GM12864 (cell line): ENCODE measurements at places on chromosomes 5 and 9.

DNA sequence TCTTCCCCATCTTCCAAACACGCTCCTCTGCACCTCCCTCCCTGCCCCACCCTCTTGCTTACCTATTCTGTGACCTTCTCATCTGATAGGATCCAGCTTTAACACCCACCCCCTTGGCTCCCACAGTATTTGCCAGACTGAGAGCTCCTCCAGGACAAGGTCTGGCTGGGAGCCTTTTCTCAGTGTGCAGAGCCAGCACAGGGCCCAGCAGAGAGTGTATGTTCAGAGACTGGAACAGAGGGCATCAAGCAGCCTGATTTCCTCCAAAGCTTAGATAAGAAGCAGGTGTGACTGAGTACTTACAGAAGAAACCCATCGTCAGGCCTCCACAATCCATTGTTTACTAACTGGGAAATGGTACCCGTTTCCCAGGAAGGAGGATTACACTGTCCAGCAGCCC lies 26.6 kb downstream of the LHX6 start:
- DNase-seq, result no peak

DNA sequence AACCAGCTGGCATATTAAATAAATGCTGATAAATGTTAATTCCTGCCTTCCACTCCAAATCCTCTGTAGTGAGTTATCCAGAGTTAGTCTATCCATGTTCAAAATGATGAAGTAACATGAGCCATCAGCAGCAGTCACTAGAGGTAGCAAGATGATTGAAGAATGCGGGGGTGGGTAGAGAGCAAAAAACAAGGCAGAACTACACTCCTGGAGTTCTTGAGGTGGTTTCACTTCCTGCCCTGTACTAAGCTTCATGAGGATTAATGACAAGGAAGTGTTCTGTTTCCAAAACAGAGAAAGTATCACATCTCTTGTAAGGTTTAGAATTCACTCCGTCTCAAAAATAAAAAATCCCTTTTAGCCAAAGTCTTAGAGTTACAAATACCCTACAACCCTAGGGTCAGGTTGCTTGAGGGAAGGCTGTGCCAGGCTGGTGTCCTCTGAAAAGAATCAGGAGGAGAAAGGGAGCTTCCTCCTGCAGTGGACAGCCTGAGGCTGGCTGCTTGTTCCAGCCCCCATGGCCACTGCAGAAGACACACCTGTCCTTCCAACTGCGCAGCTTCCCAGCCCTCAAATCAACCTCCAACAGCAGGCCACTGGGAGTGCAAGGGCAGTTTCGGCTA lies 180.2 kb downstream of the DENND1A start:
- peak; percentile 46 for DNase-seq

DNA sequence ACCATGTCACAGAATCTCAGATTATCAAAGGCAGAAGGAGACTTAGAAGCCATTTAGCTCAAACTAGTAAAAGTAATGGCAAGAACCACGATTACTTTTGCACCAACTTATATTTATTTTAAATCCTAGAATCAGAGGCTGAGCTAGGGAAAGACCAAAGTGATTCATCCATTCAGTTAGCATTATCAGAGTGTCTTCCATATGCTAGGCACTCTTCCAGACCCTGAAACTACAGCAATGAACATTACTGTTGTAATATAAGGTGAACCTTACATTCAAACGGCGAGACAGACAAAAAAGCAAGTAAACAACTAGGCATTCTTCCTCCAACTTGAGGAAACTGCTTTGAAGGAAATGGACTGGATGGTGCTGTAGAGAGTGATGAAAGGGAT lies 7.9 kb downstream of the PDE6A start:
- DNase-seq, result no peak

DNA sequence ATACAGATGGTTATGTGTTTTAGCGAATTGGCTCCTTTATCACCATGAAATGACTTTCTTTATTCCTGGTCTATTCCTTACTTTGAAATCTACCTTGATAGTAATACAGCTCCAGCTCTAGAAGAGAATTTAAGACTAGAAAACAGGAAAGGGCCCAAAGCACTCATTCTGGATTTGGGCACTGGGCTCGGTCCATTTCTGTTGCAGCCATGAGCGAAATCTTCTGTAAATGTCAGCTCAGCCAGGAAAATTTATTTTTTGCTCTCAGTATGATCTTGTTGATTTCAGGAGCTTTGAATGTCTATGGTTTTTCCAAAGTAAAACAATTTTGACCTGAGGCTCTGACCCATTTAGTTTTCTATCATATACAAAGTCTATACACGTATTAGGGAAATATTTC lies 104.1 kb downstream of the DIRAS2 start:
- no peak for DNase-seq

DNA sequence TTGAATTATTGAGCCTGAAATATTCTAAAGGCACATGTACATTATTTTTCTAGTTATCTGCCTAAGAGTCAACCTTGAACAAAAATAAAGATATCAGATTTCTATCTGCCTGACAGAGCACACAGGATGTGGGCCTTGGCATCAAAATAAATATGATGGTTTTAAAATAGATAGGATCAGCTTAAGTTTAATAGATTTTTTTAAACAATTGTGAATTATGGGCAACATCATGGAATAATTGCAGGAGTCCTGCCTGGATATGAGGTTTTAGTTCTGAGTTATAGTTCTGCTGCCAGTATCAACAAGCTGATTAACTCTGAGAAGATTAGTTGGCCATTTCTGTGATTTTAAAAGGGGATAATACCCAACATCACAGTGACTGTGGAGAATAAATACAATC lies 107.0 kb upstream of the PCA3 start:
- no peak for DNase-seq

DNA sequence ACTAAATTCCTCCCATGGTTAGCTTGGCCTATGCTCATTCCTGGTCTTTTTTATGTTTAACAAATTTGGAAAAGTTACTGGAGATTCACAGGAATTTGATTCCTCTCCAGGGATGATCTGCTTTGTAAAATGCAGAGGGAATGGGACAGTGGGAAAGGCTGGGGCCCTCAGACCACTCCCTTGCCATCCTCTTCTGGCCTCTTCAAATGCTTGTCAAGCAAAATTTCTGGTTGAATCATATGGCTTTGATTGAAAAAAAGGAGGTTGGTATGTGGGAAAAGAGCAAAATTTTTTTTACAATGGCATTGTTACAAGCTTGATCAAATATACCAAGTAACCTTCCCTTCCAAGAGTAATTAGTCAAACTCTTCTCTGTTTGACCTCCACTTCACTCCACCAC lies 225.1 kb downstream of the PIK3R1 start:
- DNase-seq, result no peak

DNA sequence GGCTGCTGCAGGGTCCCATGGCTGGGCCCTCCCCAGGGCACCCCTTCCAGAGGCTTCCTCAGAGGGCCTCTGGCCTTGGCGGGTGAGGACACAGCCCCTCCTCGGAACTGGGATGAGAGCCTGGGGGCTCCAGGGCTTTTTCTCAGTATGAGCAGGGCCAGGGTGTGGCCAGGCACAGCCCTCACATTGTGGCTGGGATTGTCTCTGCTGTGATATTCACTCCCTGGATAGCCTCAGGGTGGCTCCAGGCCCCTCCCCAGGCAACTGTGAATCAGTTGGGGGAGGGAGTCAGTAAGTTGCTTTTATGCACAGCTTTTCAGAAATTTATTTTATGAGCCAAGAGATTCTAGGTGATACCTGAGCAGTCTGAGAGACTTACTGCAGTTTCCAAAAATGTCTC lies 135.7 kb downstream of the CACNA1B start:
- DNase-seq, result no peak

- DNase-seq, result no peak
These were observed 56.4 kb upstream of the RPL26L1 start for GRCh38 chr5:172902497-172903472.

GRCh38 chr5:180284149-180284548 lies 7.7 kb downstream of the MAPK9 start:
- DNase-seq, result no peak

GRCh38 chr5:66164044-66164790 lies 20.1 kb downstream of the SREK1 start:
- no peak for DNase-seq

GRCh38 chr9:72937545-72937944 lies 15.3 kb downstream of the ALDH1A1 start:
- no peak for DNase-seq

GRCh38 chr9:1880038-1880565 lies 135.0 kb upstream of the SMARCA2 start:
- peak; percentile 67 for DNase-seq
